Activated CD4-positive, alpha-beta T cell treated with anti-CD3 and anti-CD28 coated beads, Interleukin-2, amount 50 U/mL, for 48 hours (primary cell): ENCODE measurements at places on chromosomes 11 and 22.

GRCh38 chr11:122995526-122995925 lies 13.9 kb upstream of the BSX start:
- no peak for DNase-seq

GRCh38 chr22:40982482-40983385 lies 31.6 kb downstream of the RBX1 start:
- no peak for DNase-seq

GRCh38 chr22:33579448-33580093 lies 340.7 kb downstream of the LARGE1 start:
- peak; percentile 49 for DNase-seq

GRCh38 chr11:122882189-122882856 lies at the start of gene JHY:
TSS of gene JHY (plus strand) at chr11:122882759. CDS start at chr11:122885850, 3,091 bp downstream.
- DNase-seq, result no peak

DNA sequence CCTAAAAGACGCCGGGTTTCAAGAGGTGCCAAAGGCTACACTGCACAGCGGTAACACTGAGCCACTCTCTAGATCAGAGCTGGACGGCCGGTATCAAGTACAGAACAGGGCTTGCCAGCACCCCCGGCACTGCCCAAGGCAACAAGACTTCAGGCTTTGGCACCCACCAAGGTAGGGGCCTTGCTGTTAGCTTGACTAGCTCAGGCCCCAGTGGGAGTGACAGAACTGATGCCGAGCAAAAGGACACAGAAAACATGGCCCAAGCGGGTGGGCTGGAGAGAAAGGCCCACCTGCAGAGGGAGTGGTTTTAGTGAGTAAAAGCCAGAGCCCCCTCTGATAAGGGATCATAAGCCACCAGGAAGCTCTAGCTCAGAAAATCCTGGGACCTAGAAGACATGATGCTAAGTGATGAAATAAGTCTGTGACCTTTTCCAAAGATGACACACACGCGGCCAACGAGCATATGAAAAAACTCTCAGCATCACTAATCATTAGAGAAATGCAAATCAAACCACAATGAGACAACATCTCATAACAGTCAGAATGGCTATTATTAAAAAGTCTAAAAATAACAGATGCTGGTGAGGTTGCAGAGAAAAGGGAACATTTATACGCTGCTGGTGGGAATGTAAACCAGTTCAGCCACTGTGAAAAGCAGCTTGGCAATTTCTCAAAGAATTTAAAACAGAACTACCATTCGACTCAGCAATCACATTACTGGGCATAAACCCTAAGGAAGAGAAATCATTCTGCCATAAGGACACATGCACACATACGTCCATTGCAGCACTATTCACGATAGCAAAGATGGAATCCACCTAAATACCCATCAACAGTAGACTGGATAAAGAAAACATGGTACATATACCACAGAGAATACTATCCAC lies 12.9 kb downstream of the EHD1 start:
- DNase-seq, result peak; percentile 69

GRCh38 chr11:125514336-125515101 lies 18.5 kb upstream of the FEZ1 start:
- peak; percentile 58 for DNase-seq

DNA sequence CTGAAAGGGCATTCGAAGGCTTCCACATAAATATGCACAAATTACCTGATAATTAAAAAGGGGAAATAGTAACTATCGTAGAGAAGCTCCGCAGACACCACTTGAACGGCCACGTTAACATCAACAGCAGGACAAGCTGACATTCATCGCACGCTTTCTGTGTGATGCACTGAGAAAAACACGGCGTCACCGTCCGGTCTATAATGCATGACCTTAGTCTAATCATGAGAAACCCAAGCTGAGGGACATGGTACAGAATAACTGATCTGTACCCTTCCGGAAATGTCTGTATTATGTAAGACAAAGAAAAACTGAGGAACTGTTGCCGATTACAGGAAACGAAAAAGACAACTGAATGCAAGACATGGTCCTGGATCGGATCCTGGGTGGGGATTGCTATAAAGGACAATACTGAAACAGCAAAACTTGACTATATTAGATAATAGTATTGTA lies 678 bp upstream of the RANGAP1 start:
- DNase-seq, result peak; percentile 55

GRCh38 chr22:21816787-21817496 lies 50.5 kb downstream of the MAPK1 start:
- DNase-seq, result peak; percentile 13

GRCh38 chr11:83521647-83522596 lies 235.8 kb upstream of the CCDC90B start:
- no peak for DNase-seq

DNA sequence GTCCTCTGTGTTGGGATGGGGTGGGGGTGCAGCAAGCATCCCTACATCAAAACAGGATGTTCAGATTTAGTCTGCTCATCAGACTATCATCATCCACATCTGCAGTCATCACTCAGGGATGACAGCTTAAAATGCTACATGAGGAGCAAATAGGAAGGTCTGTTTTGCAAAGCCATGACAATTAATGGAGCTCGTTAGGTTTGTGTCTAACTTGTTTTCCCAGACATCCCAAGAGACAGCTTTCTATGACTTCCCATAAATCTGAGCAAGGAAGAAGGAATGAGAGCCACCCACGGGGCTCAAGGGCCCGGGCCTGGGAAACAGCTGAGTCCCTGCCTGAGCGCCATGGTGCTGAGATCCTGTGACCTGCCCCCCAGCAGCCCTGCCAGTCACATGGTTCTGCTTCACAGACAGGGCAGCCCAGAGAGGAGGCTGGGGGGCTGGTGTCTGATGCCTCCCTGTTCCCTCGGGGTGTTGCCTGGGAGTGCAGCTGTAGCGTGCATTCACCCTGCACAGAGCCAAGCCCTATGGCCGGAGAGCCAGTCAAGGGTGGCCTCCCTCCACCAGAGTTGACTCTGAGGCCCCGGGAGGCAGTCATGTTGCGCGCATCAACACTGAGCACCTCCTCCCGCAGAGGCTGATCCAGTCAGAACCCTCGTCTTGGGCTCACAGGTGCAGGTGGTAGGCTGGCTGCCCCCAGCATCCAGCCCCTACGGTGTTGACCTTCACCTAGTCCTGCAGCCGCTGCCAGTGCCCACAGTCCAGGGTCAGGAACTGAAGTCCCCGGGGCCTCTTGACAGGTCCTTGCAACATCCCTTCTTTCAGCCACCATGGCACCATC lies 12.1 kb downstream of the DERL3 start:
- DNase-seq, result no peak

GRCh38 chr11:58659910-58660570 lies 37.6 kb downstream of the CNTF start:
- no peak for DNase-seq

DNA sequence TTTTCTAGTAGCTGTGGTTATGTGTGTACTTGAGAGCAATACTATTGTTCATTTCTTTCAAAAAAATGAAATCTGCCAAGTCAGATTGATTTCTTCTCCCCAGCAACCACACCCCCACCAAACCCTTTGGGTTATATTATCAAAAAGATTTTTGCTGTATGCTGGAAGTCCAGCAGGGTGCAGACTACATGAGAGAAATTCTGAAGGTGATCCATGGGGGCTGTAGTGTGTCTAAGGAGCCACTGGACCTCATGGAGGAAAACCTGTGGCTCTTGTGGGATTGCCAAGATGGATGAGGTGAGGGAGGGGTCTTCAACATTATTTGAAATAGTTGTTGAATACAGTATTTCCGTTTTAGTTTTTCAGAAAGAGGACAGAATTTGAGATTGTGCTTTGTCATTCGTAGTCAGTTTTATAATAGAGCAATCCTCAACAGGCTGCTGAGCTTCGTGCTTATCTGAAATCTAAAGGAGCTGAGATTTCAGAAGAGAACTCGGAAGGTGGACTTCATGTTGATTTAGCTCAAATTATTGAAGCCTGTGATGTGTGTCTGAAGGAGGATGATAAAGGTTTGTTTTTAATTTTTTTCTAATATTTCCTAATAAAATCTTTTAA lies 3.1 kb downstream of the EIF3M start:
- DNase-seq, result no peak

GRCh38 chr11:1682225-1682905 lies 14.6 kb upstream of the KRTAP5-6 start:
- DNase-seq, result no peak

DNA sequence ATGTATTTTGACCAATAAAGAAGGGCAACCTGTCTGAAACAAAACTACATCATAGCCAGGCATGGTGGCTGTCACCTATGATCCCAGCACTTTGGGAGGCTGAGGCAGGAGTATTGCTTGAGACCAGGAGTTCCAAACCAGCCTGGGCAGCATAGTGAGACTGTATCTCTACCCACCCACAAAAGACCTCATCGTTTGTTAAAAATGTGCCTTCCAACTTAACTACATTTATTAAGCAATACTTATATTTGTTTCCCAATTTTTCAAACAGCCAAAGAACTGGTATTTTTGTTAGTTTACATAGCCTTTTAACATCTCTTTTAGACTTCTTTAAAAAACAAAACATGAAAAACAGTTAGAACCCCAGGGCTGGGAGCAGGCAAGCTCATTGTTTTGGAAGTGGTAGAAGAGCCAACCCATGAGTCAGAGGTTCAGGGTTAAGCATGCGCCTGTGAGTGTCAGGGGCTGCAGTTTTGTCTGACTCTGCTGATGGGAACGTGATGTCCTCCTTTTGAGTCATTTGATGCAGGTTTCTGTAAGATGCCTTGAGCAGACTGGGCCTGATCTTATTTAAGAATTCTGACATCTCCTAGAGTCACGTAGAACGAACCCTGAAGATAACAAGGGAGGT lies 53.9 kb upstream of the CRTAM start:
- DNase-seq, result no peak
